ENCODE measurements at places on chromosomes 2 and 18.

DNA sequence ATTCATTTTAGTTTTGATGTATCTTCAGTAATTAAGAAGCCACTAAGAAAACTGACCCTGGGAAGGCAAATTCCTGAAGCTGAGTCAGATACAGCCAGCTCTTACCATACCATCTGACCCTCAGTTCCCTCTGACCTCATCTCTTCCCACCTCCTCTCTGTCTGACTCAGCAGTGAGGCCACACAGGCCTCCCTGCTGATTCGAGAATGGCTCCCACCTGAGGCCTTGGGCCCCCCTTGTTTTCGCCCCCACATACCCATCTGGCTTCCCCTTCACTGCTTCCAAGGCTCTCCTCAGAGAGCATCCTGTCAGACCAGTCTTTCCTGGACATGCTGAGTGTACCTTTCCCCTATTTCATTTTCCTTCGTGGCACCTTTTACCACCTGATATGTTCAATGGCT is 71.0 kb upstream of the CYP1B1 start:
- no peak for DNase-seq

- no peak for DNase-seq
These were observed 97.0 kb downstream of the RNF144A start for GRCh38 chr2:7014174-7014640.

- no peak for DNase-seq
These were observed 102.4 kb downstream of the VAPA start for GRCh38 chr18:10015941-10016819.

DNA sequence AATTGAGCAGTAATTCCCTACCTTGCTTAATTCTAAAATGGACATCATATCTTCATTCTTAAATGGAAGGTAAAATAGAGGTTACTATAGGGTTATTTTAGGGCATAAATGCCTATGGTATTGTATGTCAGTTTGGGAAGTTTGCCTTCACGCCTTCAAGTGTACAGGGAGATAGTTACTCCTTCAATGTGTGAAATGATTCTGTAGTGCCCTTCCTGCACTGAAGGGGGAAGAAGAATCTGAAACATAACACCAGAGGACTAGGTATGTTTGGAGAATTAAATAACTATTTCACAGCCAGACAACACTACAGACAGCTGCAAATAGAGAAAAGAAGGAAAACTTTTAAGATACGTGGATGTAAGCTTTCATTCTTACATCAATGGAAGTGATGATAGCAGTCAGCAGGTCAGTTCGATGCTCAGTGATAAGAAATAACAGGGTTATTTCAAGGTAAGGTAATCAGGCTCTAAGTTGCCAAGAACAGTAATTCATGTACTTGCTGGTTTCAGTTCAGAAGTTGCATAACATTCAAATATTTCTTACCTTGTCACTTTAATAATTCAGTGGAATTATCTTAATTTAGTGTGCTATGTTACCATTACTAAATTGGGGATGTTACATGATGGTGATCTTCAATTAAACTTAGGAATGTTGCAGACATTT is 4.0 kb downstream of the PKP4 start:
- no peak for DNase-seq

DNA sequence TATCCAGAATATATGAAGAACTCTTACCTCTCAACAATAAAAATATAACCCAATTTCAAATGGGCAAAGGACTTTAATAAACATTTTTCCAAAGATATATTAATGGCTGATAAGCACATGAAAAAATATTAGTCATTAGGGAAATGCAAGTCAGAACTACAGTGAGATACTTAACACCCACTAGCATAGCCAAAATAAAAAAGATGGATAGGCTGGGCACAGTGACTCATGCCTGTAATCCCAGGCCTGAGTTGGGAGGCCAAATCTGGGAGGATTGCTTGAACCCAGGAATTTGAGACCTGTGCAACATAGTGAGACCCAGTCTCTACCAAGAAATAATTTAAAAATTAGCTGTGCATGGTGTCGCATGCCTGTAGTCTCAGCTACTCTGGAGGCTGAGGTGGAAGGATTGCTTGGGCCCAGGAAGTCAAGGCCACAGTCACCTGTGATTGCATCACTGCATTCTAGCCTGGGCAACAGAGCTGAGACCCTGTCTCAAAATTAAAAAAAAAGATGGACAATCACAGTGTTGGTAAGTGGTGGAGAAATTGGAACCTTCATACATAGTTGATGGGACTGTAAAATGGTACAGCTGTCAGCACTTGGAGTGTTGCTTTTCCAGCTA is 25.1 kb downstream of the MARCHF7 start:
- DNase-seq = no peak

GRCh38 chr18:14944838-14945237 is 196.9 kb downstream of the ANKRD30B start:
- no peak for DNase-seq

DNA sequence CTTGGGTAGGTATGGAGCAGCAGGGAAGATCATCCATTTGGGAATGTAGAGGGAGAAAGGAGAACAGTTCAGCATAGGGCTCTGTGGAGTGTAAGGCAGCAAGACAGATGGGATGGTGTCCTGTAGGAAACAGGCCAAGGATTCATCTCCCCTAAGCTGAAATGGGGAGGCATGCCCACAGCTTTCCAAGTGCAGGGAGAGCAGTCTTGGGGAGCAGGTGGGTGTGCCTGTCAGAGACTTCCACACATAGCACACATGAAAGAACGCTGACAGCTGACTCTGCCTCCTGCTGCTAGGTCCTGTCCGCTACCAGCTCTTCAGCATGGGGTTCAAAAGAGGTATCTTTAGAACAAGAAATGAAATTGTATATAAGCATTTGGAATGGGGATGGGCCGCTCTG is 9.0 kb downstream of the SETBP1 start:
- DNase-seq = no peak

DNA sequence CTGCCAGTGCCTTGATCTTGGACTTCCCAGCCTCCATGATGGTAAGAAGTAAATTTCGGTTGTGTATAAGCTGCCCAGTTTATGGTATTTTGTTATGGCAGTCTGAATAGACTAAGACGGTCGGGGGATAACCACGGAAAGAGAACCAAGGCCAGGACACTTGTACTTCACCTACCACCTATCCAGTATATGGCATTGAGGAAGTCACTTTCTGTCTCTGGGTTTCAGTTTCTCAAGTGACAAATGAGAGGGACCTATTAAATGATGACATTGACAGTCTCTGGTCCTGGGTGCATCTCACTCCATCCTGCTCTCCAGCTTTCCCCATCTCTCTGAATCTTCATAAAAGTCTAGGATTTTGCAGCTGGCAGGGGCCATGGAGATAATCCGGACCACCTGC is 183.8 kb upstream of the MSH6 start:
- DNase-seq = no peak

DNA sequence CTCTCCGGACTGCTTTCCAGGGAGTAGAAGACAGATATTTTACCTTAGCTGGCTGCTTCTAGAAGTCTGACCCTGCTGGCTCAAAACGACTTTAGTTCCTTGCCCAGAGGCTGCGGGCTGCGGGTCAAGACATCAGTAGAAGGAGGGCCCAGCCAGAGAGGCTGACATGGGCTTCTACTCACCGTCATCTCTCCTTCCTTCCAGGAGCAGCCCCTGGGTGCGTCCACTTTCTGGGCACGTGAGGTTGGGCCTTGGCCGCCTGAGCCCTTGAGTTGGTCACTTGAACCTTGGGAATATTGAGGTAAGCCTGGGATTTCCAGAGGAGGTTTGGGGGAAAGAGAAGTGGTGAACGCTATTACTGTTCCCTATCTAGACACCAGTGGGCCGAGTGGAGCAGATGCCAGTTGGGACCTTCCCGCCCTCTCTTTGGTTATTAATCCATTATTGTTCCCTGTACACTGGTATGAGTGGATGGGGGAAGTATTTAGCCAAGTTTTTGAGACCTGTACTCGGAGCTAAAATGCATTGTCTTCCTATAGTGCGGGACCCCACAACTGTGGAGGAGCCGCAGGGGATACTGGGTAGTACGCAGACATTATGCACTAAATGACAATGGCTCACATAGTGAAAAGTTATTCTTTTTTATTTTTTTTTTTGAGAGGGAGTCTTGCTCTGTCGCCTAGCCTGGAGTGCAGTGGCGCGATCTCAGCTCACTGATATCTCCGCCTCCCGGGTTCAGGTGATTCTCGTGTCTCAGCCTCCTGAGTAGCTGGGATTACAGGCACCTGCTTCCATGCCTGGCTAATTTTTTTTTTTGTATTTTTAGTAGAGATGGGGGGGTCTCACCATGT is 26.3 kb upstream of the CASP8 start:
- peak; percentile 12 for DNase-seq

DNA sequence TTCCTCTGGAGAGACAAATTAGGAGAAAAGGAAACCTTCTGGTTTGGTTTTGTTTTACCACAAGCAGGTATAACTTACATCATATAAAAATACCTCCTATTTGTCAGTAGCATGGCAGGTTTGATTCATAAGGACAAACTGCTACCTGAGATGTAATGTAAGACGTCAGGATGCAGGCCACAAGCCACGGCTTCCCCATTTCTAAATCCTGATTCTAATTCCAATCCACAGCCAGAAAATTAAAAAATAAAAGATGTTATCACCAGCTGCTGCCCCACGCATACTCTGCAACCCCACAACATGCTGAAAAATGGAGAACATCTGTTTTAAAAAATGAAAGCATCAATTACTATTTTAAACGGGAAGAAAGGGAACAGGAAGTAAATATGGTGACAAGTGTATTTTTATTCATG is 197.6 kb downstream of the BCL11A start:
- DNase-seq = no peak

DNA sequence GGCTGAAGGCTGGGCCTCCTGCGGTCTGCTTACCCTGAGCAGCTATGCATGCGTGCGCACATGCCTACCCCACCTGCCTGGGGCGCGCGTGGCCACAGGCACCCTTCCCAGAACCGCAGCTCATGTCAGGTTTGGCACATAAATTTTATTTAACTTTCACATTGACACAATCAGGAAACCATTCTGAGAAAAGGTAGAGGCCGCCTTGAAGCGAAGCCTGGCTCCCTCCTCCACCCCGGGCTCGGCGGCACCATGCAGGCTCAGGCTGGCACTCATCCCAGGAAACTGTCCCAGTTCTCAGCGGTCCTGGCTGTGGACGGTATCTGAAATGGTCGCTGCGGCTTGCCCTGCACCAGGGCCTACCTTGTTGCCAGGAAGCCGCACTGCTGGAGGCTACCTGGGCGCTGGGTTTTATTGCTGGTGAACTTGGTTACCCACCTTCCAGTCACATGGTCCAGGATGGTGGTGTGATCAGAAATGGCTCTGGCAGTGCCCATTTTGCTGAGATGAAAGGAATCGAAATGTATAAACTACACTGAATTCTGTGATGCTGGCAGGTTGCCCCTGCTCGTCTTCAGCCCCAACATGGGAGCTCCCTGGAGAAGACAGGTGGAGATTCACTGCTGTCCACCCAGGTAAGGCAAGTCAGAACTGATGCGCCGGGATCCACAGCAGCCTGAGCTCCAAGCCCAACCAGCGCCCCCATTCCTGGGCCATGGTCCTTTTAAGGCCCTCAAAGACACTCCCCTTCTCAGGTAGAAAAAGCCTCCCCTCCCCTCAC is 25.5 kb downstream of the CHST10 start:
- no peak for DNase-seq

DNA sequence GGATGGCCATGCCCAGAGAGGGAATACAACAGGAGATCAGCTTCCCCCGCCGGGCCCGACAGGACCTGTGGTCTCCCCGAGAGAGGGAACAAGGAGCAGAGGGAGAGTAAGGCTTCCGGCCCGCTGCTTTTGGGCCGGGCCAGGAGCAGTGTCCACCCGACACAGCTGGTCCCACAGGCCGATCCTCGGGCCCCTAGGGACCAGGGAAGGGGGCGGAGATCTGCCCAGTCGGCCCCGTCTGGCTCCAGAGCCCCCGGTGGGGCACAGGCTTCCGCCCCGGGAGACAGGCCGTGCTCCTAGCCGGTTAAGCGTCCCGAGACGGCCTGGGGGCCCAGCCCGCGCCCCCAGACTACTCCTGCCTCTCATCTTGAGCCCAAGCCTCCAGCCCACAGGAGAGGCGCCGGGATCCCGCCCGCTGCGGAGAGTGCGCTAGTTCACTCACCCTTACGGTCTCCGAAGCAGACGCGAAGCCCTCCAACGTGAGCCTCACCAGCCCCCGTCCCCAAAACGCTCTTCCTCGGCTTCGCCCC is at the start of gene MCFD2:
Gene MCFD2 (minus strand): TSS at position 526 of the 530 bp plus-strand sequence. CDS start 6,635 bp downstream, outside the sequence.
- no peak for DNase-seq

GRCh38 chr2:105391763-105392662 is 6.8 kb downstream of the FHL2 start:
- DNase-seq = no peak

DNA sequence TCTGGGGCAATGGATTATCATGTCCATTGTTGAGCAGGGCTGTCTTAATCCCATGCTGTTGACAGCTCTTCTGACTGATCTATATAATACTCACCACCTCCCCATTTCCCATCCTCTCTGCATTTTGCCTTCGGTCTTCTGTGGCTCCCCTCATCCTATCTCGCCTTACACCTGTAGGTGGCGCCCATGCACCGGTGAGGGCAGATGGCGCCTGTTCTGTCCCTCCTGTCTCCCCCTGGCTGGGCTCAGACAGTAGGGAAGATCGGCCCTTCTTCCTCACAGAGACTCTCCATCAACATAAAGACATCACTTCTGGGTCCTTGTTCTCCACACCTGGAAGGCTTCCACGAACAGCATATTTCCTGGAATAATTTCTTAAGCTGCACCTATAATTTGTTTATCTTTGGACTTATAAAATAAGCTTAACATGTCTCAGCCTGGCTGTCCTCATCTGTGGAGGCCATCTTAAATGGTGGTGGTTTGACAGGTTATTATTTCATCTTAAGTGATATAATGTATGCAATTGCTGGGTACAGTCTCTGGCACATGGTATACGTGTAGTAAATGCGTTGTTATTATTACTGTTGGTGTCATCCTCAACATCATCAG is 10.9 kb upstream of the CDH20 start:
- peak; percentile 11 for DNase-seq

DNA sequence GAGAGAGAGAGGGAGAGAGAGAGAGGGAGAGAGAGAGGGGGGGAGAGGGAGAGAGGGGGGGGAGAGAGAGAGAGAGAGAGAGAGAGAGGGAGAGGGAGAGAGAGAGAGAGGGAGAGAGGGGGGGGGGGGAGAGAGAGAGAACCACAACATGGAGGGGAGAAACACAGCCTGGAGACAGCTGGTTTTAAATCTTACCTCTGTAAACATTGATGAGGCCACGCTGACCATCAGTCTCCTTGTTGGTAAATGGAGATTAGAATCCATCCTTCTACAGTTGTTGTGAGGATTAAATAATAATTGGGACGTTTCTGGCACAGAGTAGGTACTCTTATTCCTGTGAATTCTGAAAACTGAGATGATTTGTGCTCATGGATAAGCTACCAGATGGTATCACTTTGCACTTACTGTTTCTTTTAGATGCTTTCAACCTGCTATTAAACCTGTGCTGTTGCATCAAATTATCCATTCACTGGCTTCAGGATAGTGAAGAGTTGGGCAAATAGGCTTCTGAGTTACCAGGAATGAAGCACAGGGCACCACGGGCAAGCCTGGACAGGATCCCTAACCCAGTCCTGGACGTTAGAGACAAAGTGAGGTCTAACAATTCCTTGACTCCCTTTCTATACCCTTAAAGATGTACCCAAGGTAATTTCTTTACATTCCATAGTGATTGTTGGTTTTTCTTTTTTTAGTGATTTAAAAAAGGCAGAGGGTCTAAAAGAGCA is 318.1 kb downstream of the ZNF521 start:
- no peak for DNase-seq

Data from activated CD8-positive, alpha-beta memory T cell treated with anti-CD3 and anti-CD28 coated beads for 48 hours (primary cell).